ENCODE measurements at places on chromosomes 12 and 14. TPM values are rescaled to one million over a fixed set of nuclear protein-coding genes. Genes with fewer than 3 reads are reported as not detected.

GRCh38 chr12:88187571-88187970 lies 45.5 kb downstream of the TMTC3 start:
- H3K36me3 ChIP-seq, result peaks cover 16% of the 10 kb centered on the region
- no peaks in the 10 kb centered on the region for H3K4me1 ChIP-seq
- no peaks in the 10 kb centered on the region for H3K27me3 ChIP-seq
- no peak for DNase-seq
- no peak overlapping the region for H3K27ac ChIP-seq
- no peak overlapping the region for H3K4me3 ChIP-seq

DNA sequence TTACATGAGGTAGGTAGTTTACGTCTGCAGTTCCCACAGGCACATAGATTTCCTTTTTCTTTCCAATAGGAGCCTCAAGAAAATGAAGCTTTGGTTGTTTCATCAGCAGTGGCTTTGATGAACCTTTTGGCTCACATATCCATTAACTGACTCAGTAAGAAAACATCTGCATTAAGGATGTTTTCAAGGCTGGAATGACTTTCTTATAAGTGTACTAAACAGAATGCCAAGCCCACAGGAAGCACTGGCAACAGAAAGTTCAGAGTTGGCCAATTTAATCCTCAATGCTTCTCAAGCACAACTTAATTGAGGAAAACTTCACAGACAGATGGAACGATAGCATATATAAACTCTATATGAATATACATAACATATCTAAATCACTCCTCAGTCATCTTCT lies 63.5 kb downstream of the ST8SIA1 start:
- no peak overlapping the region for H3K4me3 ChIP-seq
- H3K27ac ChIP-seq, result no peak overlapping the region
- H3K36me3 ChIP-seq, result no peaks in the 10 kb centered on the region

DNA sequence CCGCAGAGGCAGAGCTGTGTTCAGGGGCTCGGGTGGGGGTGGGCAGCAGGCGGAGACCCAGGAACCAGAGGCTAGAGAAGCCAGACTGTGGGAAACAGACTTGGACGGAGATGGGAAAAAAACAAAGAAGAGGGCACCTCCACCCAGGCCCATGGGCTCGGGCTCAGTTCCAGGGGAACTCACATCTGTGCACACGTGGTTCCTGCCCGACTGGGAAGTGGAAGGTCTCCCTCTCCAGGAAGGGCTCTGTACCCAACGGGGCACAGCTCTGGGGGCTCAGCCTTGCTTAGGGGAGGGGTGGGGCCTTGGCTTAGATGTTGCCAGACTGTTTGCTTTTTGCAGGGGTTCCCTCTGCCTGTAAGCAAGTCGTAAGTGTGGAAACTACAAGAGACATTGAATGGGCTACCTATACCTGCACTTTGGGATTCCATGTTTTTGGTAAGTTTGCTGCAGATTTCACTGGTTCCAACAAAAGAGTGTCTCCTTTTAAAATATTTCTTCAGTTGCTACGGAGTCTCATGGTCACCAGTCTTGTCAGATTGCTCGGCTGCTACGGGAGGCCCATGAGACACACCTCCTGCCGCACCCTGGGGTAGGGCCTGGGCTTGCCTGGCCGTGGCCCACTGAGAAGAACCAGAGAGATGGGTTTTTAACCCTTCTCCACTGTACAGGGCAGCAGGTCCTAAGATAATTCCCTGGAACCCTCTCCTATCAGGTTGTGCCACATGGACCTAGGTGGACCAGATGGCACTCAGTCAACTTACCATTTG lies 127.6 kb upstream of the EVL start:
- no peak overlapping the region for H3K4me3 ChIP-seq
- H3K27me3 ChIP-seq, result peaks cover 3% of the 10 kb centered on the region
- H3K36me3 ChIP-seq, result no peaks in the 10 kb centered on the region
- no peaks in the 10 kb centered on the region for H3K4me1 ChIP-seq

DNA sequence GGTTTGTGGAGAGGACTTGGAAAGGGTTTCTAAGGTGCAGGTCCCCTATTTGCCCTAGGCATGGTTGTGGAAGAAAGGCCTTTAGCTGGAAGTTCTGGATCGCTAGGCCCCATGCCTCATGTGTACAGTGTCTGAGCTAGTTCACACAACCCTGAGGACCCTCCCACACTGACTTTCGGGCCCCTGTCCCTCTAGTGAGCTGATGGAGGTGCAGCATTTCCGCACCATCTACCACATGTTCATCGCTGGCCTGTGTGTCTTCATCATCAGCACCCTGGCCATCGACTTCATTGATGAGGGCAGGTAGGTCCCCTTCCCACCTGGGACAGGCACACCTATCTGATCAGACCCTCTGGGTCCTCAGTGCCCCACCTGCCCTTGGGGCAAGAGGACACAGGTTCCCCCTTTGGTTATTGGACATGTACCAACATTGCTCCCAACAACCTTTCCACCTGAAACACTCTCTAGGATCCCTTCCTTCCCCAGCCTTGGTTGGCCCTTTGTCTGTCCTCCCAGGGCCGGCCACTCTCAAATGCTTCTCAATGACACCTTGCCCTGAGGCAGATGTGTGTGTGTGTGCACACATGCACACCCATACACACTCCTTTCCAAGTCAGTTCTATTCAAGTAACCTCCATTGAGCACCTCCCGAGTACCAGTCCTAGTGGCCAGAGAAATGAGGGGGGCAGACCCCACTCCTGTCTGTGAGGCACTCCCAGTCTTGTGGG lies 2.6 kb downstream of the SOAT2 start:
- no peak overlapping the region for H3K27ac ChIP-seq
- no peak overlapping the region for H3K4me3 ChIP-seq
- no peak for DNase-seq
- no peaks in the 10 kb centered on the region for H3K27me3 ChIP-seq
- no peaks in the 10 kb centered on the region for H3K36me3 ChIP-seq
- H3K4me1 ChIP-seq, result peaks cover 16% of the 10 kb centered on the region

GRCh38 chr12:101813117-101813516 lies 17.6 kb downstream of the GNPTAB start:
- H3K4me3 ChIP-seq, result no peak overlapping the region
- H3K27me3 ChIP-seq, result no peaks in the 10 kb centered on the region
- no peak for DNase-seq
- H3K4me1 ChIP-seq, result peaks cover 19% of the 10 kb centered on the region
- H3K36me3 ChIP-seq, result peaks cover 33% of the 10 kb centered on the region

DNA sequence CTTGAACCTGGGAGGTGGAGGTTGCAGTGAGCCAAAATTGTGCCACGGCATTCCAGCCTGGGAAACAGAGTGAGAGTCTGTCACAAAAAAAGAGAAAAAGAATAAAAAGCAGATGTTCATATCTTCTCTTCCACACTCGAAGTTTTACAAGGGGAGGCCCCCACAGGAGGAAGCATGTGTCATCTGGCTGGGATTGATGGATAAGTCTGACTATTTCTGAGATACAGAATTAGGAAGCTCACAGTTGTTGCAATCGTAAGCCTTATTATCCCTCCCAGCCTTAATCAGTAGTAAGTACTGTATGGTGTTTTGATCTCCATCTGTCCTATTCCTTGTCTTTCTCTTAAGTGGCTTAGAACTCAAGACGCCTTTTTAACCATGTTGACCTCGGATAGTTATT lies 31.9 kb upstream of the RASSF8 start:
- no peaks in the 10 kb centered on the region for H3K36me3 ChIP-seq
- peaks cover 2% of the 10 kb centered on the region for H3K27me3 ChIP-seq
- H3K4me1 ChIP-seq, result no peaks in the 10 kb centered on the region
- no peak overlapping the region for H3K27ac ChIP-seq
- DNase-seq, result no peak
- H3K4me3 ChIP-seq, result no peak overlapping the region

Gene HOXC10
- total RNA-seq, result not detected

Gene MDM2
- total RNA-seq, result 233 TPM
